ENCODE measurements at places on chromosomes 6 and 20.

- DNase-seq, result no peak
These were observed 8.6 kb downstream of the AHCY start for GRCh38 chr20:34294563-34294962.

- no peak for DNase-seq
These were observed 25.3 kb upstream of the RIPOR2 start for GRCh38 chr6:24960991-24961475.

GRCh38 chr20:1537731-1538058 lies 19.8 kb downstream of the SIRPD start:
- DNase-seq, result no peak

- DNase-seq, result no peak
These were observed 394.6 kb downstream of the KIF16B start for GRCh38 chr20:16178546-16179135.

- no peak for DNase-seq
These were observed 39.5 kb downstream of the NCR2 start for GRCh38 chr6:41374618-41375590.

DNA sequence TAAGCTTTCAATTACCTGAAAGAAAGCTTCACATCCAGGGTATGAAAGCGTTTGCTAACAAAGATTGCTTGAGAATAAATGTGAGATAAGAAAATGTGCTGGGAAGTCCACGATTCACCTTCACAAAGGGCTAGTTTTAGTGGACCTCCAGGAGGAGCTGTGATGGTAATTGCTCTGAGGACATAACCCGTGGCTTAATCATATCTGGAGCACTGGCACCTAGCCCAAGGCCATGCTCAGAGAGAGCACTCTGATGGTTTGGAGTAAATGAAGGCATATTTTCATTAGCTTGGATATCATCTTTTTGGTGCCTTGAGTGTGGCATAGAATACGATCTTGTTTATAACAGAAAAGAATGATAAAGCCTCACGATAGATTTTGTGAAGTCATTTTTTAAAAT lies 46.9 kb upstream of the BACH2 start:
- no peak for DNase-seq
